ENCODE measurements at places on chromosomes 12 and 14. TPM values are rescaled to one million over a fixed set of nuclear protein-coding genes. Genes with fewer than 3 reads are reported as not detected.

Gene CBLN3
- polyA plus RNA-seq, result 2.4 TPM

Gene OR4K5
- not detected for polyA plus RNA-seq

DNA sequence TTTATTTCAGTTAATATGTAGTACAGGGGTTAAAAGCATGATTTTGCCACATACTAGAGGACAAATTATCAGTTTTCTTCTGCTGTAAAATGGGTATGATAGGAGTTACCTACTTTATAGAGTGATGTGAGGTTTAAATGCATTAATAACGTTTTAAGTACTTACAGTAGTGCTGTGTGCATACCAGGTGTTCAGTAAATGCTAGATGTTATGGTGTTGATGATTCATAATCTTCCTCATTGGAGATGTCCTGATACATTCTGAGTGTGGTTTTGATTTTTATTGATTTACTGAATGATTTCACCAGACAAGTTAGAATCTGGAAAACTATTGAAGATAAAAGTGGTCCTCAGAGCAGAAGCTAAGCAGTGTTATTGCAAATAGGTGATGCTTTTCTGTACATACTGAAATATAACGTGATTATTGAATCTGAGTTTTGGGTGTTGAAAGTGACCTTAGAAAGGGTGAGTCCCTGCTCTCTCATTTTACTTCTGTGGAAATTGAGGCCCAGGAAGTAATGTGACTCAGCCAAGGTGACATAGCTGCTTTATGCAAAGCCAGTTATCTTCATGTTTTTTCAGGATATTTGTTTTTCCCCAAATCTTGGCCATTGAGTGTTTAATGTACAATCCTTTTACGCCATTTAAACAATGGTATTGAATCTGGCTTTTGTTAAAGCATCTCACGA is 54.7 kb downstream of the VRK1 start:
- H3K4me1 ChIP-seq, result no peaks in the 10 kb centered on the region
- no peaks in the 10 kb centered on the region for H3K27me3 ChIP-seq
- H3K27ac ChIP-seq, result no peak overlapping the region
- no peaks in the 10 kb centered on the region for H3K36me3 ChIP-seq
- DNase-seq, result no peak
- no peak overlapping the region for H3K4me3 ChIP-seq

GRCh38 chr12:114759635-114760034 is 75.7 kb upstream of the TBX3 start:
- no peak overlapping the region for H3K4me3 ChIP-seq
- no peak overlapping the region for H3K27ac ChIP-seq
- peaks cover 13% of the 10 kb centered on the region for H3K4me1 ChIP-seq
- DNase-seq, result no peak
- H3K27me3 ChIP-seq, result no peaks in the 10 kb centered on the region

All from hepatocyte (in vitro differentiated cells).